ENCODE measurements at places on chromosomes 12 and 14. TPM values are rescaled to one million over a fixed set of nuclear protein-coding genes. Genes with fewer than 3 reads are reported as not detected.

B4GALNT3 gene
- 4.4 TPM for total RNA-seq

TAS2R30 gene
- 3.1 TPM for total RNA-seq

LRP6 gene
- 1.1 TPM for total RNA-seq

RTL1 gene
- not detected for total RNA-seq

CELA1 gene
- not detected for total RNA-seq

LRP1 gene
- total RNA-seq = 4.9 TPM

INHBE gene
- total RNA-seq = not detected

LRTM2 gene
- not detected for total RNA-seq

PRB2 gene
- total RNA-seq = not detected

MSI1 gene
- not detected for total RNA-seq

KLRC2 gene
- 7.9 TPM for total RNA-seq
